Tibial nerve (tissue), 4 donors: ENCODE measurements at places on chromosomes 4 and X.

DNA sequence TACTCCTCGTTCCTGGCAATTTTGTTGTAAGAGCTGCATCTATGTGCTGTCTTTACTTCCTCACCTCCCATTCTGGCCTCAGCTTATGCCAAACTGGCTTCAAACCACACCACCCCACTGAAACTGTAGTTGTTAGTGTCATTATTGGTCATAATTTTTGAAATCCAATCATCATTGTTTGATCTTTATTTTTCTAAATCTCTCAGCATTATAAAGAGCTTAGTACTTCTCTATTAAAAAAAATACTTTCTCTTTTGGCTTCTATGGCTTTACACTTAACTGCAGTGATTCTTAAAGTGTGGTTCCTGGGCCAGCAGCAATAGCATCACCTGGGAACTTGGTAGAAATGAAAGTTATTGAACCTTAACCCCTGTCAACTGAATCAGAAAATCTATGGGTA is 83.5 kb upstream of the GRPR start:
- H3K4me1 ChIP-seq: no peaks in the 10 kb centered on the region
- no peaks in the 10 kb centered on the region for H3K27me3 ChIP-seq
- no peak overlapping the region for H3K4me3 ChIP-seq
- no peak overlapping the region for H3K27ac ChIP-seq
- no peaks in the 10 kb centered on the region for H3K36me3 ChIP-seq
- DNase-seq: no peak

DNA sequence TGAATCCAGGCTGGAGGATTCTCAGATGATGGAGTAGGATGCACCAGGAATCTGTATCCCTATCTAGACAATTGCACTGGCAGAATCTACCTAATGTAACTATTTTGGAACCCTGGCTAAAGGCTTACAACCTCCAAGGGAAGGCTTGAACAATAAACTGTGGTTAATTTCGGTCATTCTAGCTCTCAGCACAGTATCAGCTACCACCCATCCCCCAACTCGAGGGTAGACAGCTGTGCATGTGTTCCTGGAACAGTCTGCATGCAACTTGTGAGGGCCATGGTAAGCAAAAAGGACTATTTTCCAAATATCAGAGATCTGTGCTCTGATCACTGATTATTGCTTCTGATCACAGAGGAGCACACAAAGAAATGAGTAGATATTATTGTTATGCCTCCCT is 34.0 kb downstream of the ELF2 start:
- H3K27ac ChIP-seq: no peak overlapping the region
- H3K36me3 ChIP-seq: no peaks in the 10 kb centered on the region
- no peak overlapping the region for H3K4me3 ChIP-seq
- no peaks in the 10 kb centered on the region for H3K4me1 ChIP-seq
- DNase-seq: no peak

DNA sequence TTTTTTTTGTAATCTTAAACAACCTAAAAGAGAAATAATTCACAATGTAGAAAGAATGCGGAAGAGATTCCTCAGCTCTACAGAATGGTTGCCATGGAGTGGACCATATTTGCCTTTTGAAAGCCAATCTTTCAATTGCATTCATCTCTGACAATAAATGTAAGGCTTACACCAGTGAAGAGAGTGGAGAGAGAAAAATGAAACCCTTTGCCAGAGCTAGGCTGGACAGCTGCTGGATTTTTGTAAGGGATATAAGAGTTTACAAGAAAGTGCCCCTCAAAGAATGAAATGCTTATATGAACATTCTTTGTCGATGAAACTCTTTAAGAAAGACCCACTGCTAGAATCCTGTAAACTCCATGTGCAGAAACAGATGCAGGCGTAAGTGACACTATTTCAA is 66.0 kb upstream of the FAT1 start:
- no peak overlapping the region for H3K27ac ChIP-seq
- no peaks in the 10 kb centered on the region for H3K4me1 ChIP-seq
- no peak overlapping the region for H3K4me3 ChIP-seq
- DNase-seq: no peak
- no peaks in the 10 kb centered on the region for H3K27me3 ChIP-seq
- no peaks in the 10 kb centered on the region for H3K36me3 ChIP-seq

DNA sequence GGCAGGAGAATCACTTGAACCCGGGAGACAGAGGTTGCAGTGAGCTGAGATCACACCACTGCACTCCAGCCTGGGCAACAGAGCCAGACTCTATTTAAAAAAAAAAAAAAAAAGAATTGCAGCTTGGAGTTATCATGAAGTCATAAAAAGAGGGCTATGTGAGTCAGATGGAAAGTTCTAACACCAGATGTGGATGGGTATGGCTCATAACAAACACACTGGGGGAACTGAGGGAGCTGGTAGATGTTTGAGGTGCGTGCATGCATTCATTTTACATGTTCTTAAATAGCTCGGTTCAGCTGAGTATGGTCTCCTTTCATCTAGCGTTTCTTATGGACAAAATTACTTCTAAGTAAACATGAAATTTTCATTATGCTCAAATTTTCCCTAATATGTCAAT is 11.7 kb downstream of the TRMT2B start:
- no peaks in the 10 kb centered on the region for H3K27me3 ChIP-seq
- no peaks in the 10 kb centered on the region for H3K4me1 ChIP-seq
- no peak for DNase-seq
- no peak overlapping the region for H3K4me3 ChIP-seq

GRCh38 chr4:6926681-6927478 is 17.3 kb downstream of the TBC1D14 start:
- H3K4me1 ChIP-seq: no peaks in the 10 kb centered on the region
- peak overlapping the region; percentile 54 for H3K27ac ChIP-seq
- no peak for DNase-seq
- H3K36me3 ChIP-seq: peaks cover 10% of the 10 kb centered on the region

DNA sequence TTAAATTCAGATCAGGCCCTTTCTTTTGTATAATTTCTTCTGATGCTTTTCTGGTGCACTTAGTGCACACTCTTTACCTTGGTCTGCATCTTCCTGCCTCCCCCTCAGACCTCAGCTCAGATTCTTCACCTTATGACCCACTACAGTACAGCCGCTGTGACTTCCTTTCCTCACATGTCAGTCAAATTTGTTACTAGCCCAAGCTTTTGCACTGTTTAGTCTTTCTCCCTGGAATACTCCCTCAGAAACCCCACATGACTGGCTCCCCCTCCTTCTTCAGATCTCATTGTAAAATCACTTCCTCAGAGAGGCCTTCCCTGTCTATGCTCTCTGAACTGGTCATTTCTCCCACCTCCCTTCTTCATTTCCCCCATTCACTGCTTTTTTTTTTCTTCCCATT is 132.9 kb downstream of the FRAS1 start:
- no peaks in the 10 kb centered on the region for H3K4me1 ChIP-seq
- H3K27ac ChIP-seq: no peak overlapping the region
- H3K27me3 ChIP-seq: no peaks in the 10 kb centered on the region
- DNase-seq: no peak
- H3K4me3 ChIP-seq: no peak overlapping the region

- H3K27ac ChIP-seq: no peak overlapping the region
- no peaks in the 10 kb centered on the region for H3K4me1 ChIP-seq
- no peaks in the 10 kb centered on the region for H3K27me3 ChIP-seq
Observed at GRCh38 chrX:37926700-37927099, 79.3 kb upstream of the DYNLT3 start.

- H3K4me3 ChIP-seq: no peak overlapping the region
- H3K27ac ChIP-seq: no peak overlapping the region
- H3K36me3 ChIP-seq: no peaks in the 10 kb centered on the region
- DNase-seq: no peak
- no peaks in the 10 kb centered on the region for H3K27me3 ChIP-seq
- peaks cover 2% of the 10 kb centered on the region for H3K4me1 ChIP-seq
Observed at GRCh38 chr4:85837439-85837733, 362.4 kb downstream of the ARHGAP24 start.

DNA sequence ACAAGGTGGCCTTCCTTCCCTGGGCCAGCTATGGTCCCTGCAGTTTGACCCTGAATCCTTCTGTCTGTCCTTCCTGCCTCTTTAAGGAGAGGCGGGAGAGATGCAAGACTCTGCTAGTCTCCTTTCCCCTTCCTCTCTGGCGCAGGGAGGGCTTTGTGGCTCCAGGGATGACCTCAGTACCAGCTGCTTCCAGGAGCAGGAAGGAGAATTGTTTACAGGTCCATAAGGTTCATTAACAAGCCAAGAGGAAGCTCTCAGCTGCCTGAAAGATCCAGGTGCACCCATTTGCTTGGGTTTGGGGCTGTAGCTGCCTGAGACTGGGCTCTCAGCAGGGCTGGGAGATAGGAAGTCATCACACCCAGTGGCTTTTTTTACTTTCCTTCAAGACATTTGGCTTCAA is 4.0 kb upstream of the FATE1 start:
- H3K4me1 ChIP-seq: no peaks in the 10 kb centered on the region
- no peak overlapping the region for H3K27ac ChIP-seq
- H3K27me3 ChIP-seq: no peaks in the 10 kb centered on the region
- H3K36me3 ChIP-seq: no peaks in the 10 kb centered on the region
- H3K4me3 ChIP-seq: no peak overlapping the region

GRCh38 chr4:52560844-52561280 is 98.2 kb downstream of the USP46 start:
- DNase-seq: no peak
- H3K36me3 ChIP-seq: no peaks in the 10 kb centered on the region
- H3K27ac ChIP-seq: peak overlapping the region; percentile 30

DNA sequence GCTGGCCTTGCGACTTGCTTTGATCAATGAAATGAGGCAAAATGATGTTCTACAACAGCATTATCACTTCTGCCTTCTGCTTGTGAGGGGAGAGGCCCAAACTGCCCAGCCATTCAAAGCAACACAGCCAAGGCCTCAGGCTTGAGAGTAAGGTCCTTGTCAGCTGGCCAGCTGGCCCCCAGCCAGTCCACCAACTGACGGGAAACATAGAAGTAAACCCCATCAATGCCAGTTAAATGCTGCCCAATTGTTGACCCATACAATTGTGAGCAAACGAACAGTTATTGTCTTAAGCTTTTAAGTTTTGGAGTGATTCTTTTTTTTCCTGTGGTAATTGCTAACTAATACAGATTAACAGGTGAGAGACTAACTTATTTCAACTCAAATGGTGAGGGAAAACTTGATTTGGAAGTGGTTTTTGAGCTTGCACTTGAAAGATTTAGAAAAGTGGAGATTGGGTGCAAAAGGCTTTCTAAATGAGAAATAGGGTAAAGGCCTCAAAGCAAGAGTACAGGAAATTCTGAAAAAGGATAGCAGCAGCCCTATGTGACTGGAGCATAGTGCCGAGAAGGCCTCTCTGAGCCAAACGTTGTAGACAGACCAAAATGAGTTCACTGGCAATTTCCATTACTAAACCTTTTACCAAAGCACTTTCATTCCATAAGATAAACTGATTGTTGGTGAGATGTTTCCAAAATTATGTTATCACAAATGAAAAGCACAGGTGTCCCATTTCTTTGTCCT is 66.9 kb downstream of the ARHGEF38 start:
- H3K4me1 ChIP-seq: no peaks in the 10 kb centered on the region
- no peak overlapping the region for H3K4me3 ChIP-seq
- peak overlapping the region; percentile 76 for H3K27ac ChIP-seq
- DNase-seq: peak; percentile 57
- H3K36me3 ChIP-seq: no peaks in the 10 kb centered on the region

DNA sequence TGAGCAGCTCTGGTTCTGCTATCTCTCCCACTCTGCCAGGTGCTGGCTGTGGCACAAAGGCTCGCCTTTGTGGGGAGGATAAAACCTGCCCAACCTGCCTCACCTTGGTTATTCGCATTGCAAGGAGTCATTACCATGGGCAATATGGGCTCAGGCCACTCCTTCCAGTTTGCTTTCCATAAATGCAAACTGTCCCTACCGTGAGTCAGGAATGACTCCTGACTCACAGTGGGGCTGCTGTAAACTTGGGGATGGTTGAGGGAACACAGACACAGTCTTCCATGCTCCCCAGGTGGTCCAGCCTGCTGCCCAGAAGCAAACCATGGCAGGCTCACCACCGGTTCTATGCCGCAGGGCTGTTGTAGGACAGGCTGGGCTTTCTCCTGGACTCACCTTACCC is 36.1 kb downstream of the COQ2 start:
- H3K27me3 ChIP-seq: no peaks in the 10 kb centered on the region
- H3K4me3 ChIP-seq: no peak overlapping the region
- no peak for DNase-seq
- no peak overlapping the region for H3K27ac ChIP-seq
- no peaks in the 10 kb centered on the region for H3K4me1 ChIP-seq

DNA sequence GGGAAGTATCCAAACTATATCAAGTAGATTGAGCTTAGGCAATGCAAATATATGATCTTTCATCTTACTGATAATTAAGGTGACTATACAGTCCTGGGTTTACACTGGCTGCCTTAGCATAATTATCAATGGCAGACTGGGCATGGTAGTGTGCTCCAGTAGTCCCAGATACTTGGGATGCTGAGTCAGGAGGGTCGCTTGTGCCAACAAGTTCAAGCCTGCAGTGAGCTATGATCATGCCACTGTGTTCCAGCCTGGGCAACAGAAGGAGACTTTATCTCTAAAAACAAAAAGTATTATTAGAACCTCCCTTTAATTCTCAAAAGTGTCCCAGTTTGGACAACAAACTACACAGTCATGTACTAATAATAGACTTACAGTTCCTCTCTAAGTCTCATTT is 99.4 kb upstream of the RASGEF1B start:
- H3K27ac ChIP-seq: no peak overlapping the region
- no peaks in the 10 kb centered on the region for H3K36me3 ChIP-seq
- peaks cover 8% of the 10 kb centered on the region for H3K4me1 ChIP-seq
- DNase-seq: no peak
- no peak overlapping the region for H3K4me3 ChIP-seq

GRCh38 chr4:176784816-176785215 is 7.9 kb downstream of the VEGFC start:
- peaks cover 10% of the 10 kb centered on the region for H3K4me1 ChIP-seq
- no peak overlapping the region for H3K27ac ChIP-seq
- no peaks in the 10 kb centered on the region for H3K36me3 ChIP-seq
- no peak for DNase-seq

DNA sequence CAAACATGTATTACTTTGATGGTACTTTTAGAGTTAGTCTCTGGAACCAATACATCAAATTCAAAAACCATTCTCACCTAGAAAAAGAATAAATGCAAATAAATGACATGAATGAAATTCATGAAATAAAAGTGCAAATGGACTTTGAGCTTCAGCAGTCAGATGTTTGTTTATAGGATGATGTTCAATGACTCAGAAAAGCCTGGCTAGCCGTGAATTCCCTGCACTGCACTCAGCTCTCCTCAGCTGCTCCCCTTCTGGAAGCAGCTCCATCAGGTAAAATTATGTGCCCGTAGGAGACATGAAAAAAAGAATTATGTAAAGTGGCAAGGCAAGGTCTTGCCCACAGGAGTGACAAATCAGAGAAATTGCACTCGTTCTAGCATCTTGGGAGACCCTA is 390.6 kb downstream of the GPM6A start:
- no peak for DNase-seq
- no peak overlapping the region for H3K4me3 ChIP-seq
- H3K27ac ChIP-seq: no peak overlapping the region
- no peaks in the 10 kb centered on the region for H3K36me3 ChIP-seq
- no peaks in the 10 kb centered on the region for H3K4me1 ChIP-seq
- no peaks in the 10 kb centered on the region for H3K27me3 ChIP-seq

DNA sequence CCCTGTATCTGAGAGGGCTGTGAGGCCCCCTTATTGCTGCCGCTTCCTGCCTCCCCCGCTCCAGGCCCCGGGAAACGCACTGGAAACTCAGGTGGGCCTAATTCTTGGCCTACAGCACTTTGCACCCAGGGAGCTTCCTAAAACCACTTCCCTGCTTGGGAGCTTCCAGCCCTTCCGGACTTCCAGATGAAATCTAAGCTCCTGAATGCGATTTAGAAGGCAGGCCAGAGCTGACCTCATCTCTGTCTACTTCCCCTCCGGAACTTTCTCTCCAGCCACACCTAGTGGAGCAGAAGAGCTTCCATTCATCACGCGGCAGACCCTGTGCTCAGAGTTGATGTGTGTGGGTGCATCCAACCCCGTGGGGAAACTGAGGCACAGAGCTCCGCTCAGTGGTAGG is 84.2 kb downstream of the SORCS2 start:
- no peak for DNase-seq
- peak overlapping the region; percentile 55 for H3K27ac ChIP-seq
- H3K36me3 ChIP-seq: no peaks in the 10 kb centered on the region
- H3K4me3 ChIP-seq: no peak overlapping the region
- H3K4me1 ChIP-seq: no peaks in the 10 kb centered on the region
